ENCODE measurements at places on chromosomes 2 and 18.

DNA sequence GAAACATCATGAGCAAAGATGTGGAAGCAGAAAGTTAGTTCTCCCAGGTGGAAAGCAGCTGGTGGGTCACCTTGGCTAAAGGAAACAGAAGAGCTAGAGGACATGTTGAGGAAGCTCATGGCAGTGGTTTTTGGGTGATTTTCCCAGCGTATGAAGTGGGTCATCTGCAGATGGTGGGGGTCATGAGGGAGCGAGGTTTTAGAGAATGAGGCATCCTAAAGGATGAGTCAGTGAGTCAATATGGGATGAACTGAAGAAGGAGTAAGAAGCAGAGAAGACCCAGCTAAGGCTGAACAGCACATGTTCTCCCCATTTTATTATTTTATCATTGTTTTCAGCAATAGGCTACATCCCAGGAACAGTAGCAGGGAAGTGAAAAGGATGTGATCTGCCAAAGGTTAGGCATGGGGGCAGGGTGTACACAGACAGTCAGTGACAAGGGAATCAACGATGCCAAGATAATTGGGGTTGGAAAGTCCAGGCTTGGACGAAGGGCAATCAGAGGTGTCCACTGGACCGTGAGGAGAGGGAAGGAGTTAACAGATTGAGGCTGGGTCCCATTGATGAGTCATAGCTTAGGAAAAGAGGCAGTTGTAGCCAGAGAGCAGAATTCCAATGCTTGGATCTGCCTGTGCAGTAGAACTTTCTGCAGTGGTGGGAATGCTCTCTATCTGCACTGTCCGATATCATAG is 289.3 kb upstream of the RAB12 start:
- DNase-seq = no peak

DNA sequence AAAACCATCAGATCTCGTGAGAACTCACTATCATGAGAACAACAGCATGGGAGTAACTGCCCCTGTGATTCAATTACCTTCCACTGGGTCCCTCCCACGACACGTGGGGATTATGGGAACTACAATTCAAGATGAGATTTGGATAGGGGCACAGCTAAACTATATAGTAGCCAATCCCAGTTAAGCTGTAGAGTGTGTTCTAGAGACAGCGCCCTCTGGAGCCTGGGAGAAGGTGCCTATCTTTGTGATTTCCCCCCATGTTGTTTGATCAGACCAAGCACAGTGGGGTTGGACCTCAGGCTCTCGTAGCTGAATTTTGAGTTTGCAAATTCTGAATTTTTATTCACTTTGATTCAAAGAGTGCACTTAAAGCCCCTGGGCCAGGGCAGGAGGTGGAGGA is 108.2 kb upstream of the TWIST2 start:
- no peak for DNase-seq

DNA sequence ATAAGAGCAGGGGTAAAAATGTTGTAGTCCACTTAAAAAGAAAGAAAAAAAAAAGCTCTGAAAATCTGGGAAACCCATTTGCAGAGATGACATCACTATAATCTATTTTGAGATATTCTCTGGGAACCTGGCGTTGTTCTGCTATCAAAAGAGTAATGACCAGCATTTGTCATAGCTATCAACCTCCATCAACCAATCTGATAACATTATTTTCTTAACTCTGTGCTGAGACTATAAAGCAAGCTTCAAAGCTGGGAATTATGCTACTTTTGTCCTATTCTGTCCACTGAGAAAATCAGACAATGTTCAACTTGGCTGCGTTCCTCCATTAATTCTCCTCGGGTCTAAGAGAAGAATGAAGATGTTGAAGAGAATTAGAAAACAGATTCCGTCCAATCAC is 107.5 kb downstream of the STK39 start:
- DNase-seq = no peak

GRCh38 chr2:73295751-73296400 is 2.5 kb upstream of the EGR4 start:
- no peak for DNase-seq

DNA sequence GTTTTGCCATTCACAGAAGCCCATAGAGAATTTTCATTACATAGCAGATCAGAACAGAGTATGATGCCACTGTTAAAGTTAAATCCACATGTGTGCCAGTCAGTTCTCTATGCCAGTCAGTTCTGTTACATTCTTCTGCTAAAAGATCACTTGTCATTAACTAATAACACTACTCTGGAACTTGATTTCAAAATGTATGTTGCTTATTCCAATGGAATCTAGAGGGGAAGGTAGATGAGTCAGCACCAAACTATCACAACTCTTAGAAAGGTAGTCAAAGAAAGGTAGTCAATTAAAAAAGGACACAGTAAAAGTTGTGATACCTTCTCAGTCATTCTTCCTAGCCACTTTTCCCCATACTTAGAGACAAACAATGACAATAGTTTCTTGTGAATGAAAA is 1214.4 kb downstream of the LRP1B start:
- no peak for DNase-seq

Measured in omental fat pad (tissue), 4 donors.